ENCODE measurements at places on chromosomes 4 and X. TPM values are rescaled to one million over a fixed set of nuclear protein-coding genes. Genes with fewer than 3 reads are reported as not detected.

- ATAC-seq: no peak
These were observed 100.4 kb downstream of the HMX1 start for GRCh38 chr4:8771258-8771590.

- no peak for ATAC-seq
These were observed 32.5 kb downstream of the SORBS2 start for GRCh38 chr4:185779517-185779916.

- ATAC-seq: no peak
These were observed 39.7 kb downstream of the ANAPC10 start for GRCh38 chr4:145058256-145058655.

DNA sequence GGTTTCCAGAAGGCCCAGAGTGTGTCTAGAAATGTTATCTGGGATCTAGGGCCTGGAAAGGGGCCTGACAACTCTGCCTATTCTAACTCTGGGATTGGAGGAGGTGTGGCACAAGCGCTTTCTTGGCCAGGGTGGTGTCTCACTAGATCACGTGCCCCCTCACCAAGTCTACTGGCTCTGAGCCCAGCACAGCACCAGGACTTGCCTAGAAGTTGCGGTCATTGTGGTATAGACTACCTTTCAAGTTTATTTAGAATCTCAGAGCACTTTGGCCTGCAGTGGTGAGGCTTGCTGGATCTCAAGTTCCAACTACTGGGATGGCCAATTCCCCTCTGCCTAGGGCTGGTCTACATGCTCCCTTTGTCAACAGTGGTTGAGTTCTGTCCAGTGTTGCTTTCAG is 223.3 kb upstream of the MAGEB2 start:
- ATAC-seq: no peak

DNA sequence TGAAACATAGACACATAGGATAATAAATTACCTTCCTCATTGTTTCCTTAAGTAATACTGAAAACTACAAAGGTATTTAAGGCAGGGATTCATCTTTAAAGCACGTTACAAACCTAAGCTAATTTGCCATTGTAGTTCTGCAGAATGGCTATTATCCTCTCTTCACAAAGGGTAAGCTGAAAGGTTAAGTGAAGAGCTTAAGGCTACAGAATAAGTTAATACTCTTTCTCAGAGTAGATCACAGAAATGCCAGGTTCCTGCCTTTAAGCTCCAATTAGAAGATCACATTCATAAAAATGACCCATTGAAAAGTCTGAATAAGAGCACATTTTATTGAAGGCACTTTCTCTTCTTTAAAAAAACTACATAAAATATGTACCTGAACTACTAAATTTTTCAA is 42.1 kb upstream of the PRDM5 start:
- ATAC-seq: no peak

- ATAC-seq: no peak
These were observed 518 bp downstream of the ARMCX1 start for GRCh38 chrX:101550751-101551379.

- peak; percentile 82 for ATAC-seq
These were observed 87.5 kb downstream of the PPP3CA start for GRCh38 chr4:101259876-101260275.

DNA sequence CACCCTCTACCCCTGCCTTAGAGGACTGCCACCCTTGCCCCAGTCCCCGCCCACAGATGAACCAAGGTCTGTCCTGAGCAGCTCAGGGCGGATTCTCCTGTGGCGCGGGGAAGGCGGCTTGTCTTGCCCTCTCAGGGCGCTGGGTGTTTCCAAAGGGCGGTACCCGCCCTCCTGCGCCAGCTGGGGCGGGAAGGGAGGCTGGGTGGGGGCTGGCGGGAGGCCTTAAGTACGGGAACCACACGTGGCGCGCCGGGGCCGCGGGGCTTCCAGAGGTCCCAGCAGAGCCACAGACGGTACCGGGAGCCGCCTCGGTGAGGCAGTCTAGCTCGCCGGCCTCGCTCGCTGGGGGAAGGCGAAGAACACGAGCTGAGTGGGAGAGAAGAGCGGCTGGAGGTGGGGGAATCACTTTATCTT is 361.1 kb downstream of the MID1IP1 start:
- ATAC-seq: peak; percentile 74

DNA sequence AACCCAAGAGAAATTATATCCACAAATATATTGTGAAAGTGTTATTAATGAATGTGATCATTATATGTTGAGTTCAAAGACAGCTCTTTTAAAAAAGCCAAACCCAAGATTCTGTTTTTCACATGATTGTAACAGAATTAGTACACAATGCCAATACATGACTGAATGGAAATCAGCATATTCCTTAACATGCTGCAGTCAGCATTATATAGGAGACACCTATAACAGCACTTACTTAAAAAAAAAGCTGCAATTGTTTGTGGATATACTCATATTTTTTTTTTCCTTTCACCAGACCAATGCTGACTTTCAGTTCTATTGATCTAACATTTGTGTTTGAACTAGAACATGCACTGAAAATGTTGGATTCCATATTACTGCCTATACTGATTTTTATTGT is 165.2 kb downstream of the CCSER1 start:
- no peak for ATAC-seq

DNA sequence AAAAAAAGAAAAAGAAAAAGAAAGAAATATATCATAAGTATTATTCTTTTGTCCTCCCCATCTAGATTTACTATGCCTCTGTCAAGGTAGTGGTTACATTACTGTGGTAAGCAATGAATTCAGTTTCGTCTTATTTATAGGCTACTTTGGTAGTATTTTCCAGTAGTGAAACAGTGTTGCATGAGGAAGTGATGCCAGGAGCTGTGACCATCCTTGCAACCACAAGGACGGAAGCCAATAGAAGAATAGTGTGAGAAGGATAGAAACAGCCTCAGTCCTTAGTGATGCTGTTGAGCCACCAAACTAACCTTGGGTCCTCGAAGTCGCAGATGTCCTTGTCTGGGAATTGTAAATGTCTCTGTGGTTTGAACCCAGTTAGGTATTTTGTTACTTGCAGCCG is 328.5 kb downstream of the PPP3CA start:
- ATAC-seq: peak; percentile 28

DNA sequence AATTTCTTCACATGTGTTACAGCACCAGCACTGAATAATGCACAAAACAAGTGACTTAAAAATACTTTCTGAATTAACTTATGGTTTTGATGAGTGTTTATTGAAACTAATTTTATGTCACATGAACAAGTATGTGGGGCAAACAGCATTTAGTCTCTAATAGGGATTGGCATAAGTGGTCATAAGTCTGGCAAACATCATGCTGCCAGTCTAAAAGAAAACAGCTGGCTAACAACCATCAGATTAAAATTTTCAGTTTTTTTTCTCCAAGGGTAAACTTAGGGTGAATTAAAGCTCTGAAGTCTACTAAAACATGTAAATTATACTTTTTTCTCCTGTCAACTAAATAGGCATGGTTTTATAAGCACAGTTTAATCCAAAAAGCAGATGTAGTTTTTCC is 1014.2 kb downstream of the FAT4 start:
- no peak for ATAC-seq

GRCh38 chrX:97310373-97310772 is 426.7 kb downstream of the RPA4 start:
- no peak for ATAC-seq

- no peak for ATAC-seq
These were observed 8.8 kb downstream of the MAEA start for GRCh38 chr4:1298461-1298860.

GRCh38 chrX:11992271-11992670 is 146.0 kb upstream of the FRMPD4 start:
- ATAC-seq: no peak

- ATAC-seq: no peak
These were observed 42.8 kb downstream of the ENPP6 start for GRCh38 chr4:184174571-184175488.

DNA sequence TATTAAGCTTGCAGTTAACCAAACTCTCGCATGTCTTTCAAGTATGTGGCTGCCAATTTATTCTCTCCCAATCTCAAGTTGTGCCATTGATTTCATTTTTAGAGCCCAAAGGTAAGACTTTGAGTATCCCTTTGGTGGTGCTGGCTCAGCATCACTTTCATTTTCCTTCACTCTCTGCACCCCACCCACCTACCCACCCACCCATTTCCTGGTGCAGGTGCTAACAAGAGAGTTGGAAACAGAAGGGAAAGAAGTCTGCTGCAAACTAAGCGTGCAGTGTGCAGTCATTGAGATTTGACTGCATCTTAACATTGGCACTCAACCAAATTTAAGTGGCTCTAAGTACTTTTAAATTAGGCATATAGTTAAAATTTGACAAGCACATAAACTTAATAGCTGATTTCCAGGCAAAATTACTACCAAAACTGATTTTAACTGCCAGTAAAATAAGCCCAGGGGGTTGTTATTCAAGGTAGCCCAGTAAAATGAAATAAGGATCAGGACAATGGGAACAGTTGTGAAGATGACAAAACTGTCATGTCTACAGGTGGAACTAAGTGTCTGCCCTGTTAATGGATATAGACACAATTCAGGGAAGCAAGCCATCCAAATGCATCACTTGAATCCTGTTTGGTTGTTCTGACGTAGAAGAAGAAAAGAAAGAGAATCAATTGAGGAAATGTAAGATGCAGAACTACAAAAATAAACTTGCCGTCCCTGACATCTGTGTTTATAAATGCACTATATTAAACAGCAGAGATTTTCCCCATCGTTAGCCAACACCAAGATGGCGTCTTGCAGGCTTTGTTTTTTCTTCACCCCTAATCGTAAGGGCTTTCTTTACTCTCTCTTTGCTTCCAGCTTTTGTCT is 184.2 kb downstream of the KDR start:
- ATAC-seq: no peak

DNA sequence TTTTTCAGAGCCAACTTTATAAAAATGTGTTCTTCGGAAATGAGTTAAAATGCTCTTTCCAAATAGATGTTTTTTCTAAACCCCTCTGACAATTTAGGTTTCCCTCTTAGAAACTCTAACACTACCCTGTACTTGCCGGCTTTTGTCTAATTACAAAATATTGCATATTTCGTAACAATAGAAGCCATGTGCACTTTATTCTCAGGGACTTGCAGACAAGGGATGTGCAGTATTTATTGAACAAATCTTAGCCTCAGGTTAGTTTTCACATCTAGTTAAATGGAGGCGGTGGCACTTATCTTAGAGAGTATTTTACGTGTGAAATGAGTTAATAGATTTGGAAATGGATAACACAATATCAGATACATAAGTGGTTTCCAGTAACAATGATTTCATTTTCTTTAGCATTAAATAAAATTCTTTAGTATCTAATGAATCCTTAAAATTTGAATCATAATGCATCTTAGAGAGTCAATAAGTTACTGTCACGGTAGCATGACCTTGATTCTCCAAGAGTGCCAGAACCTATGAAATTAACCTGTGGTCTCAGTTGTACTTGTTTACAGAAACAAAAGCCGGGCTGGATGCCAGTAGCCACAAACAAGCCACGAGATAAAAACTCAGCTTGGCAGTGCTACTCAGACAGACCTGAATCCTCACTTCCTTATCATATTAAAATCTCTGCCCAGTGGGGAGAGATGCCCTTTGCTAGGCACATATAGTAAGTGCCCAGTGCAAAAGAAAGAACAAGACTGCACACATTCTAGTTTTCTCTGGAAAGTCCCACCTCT is 772 bp upstream of the PABPC4L start:
- no peak for ATAC-seq

DNA sequence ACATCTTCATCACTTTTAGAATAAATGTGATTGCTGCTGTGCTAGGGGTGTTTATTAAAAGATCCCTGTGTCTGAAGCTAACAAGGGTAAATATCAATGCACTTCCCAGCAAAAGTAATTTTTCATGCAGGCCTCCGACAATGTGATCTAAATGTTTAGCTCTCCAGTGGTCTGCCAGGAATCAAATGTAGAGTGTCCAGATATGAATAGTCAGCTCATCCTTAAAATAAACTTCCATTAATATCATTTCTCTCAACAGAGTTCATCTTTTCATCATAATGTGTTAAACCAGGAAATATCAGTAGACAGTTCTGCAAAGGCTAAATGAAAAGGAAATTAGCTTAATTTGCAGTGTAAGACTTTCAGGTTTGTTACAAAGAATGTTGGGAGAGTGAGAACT is 102.2 kb upstream of the EGFL6 start:
- ATAC-seq: no peak

DNA sequence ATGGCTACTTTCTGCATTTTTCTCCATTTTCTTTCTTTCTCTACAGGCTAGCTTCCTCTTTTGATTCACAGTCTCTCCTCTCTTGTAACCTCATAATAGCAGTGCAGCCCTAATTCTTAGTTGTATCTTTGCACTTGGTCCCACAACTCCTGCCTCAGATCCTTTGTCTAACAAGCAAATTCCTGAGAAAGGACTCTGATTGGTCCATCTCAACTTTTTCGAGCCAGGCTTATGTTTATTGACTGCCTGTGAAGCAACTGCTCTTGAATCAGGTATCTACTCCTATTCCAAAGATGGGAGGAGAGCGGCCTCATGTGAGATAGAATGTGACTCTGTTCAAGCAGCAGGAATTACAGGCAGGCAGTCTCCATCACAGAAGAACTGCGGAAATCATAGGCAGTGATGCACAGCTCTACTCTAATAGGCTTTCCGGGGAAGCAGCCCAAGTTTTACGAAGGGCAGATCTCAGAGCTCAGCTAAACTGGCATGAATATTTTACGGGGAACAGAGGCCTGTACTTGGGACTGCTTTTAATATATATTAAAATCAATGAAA is 123.5 kb downstream of the GABRB1 start:
- ATAC-seq: no peak

GRCh38 chrX:18973527-18974192 is 10.3 kb downstream of the PHKA2 start:
- no peak for ATAC-seq

GRCh38 chr4:183012879-183013729 is 86.0 kb upstream of the WWC2 start:
- no peak for ATAC-seq

GRCh38 chr4:33802578-33802977 is 2441.7 kb downstream of the ARAP2 start:
- no peak for ATAC-seq

- ATAC-seq: peak; percentile 76
These were observed 60.4 kb downstream of the JADE1 start for GRCh38 chr4:128869776-128870509.

DNA sequence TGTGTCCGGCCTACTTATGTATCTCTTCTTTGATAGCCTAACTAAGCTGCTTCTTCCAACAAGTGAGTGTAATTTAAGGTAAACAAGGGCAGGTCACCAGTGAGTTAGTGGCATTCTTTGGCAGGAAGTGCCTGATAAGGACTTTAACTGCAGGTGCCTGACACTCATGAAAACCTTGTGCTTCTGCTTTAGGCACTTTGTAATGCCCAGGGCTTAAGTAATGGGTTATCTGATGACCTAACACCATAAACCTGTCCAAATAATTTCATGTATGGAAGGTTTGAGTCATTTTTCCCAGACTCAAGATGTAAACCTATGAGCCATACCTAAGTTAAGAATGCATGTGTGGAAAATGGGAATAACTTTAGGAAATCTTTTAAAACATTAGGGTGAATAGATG is 43.0 kb downstream of the BCOR start:
- no peak for ATAC-seq

The MAGEA10 gene
- not detected for total RNA-seq

The GPR119 gene
- not detected for total RNA-seq

The NDP gene
- not detected for total RNA-seq

The LINC00632 gene
- total RNA-seq: 3.3 TPM

The FGF5 gene
- total RNA-seq: not detected
